ENCODE measurements at places on chromosomes 12 and 14.

GRCh38 chr14:32531942-32532515 lies 202.9 kb downstream of the AKAP6 start:
- peaks cover 2% of the 10 kb centered on the region for H3K4me1 ChIP-seq
- no peak overlapping the region for H3K4me3 ChIP-seq
- H3K27ac ChIP-seq: no peak overlapping the region
- H3K36me3 ChIP-seq: peaks cover 13% of the 10 kb centered on the region
- DNase-seq: no peak
- H3K27me3 ChIP-seq: no peaks in the 10 kb centered on the region

DNA sequence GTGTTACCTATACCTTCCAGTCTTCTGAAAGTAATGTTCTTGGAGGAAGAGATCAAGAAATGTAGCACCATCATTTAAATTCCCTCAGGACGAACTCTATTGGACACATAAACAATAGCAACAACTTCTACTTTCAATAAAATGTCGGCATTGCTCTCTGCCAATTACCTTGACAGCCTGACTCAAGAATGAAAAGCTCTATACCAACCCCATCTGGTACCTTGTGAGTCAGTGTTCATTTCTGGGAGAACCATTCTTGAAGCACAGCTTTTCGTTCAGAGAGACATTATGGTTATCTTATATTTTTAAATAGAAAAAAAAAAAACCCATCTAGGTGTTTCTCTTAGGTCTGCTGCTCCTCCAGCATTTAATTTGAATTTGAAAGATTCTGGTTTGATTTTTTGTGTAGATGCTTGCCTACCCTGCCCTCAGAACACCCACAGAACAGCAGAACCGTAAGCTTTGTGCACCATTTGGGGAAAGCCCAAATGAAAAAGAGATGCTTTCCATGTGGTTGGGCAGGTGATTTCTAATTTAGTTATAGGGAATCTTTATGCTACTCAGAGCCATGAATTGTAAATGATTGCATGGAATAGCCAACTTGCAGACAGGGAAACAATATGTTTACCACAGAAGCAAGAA lies 156.0 kb downstream of the SAMD4A start:
- H3K36me3 ChIP-seq: no peaks in the 10 kb centered on the region
- H3K4me1 ChIP-seq: peaks cover 20% of the 10 kb centered on the region
- no peak overlapping the region for H3K4me3 ChIP-seq
- no peaks in the 10 kb centered on the region for H3K27me3 ChIP-seq
- no peak overlapping the region for H3K27ac ChIP-seq

DNA sequence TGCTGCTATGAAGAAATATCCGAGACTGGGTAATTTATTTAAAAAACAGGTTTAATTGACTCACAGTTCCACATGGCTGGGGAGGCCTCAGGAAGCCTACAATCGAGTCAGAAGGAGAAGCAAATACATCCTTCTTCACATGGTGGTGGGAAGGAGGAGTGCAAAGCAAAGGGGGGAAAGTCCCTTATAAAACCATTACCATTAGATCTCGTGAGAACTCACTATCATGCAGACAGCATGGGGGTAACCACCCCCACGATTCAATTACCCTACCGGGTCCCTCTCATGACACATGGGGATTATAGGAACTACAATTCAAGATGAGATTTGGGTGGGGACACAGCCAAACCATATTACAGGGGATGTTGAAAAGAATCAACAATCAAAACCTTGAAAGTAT lies 74.9 kb downstream of the PPM1H start:
- no peak for DNase-seq
- no peak overlapping the region for H3K4me3 ChIP-seq
- H3K36me3 ChIP-seq: no peaks in the 10 kb centered on the region
- H3K4me1 ChIP-seq: peaks cover 15% of the 10 kb centered on the region

DNA sequence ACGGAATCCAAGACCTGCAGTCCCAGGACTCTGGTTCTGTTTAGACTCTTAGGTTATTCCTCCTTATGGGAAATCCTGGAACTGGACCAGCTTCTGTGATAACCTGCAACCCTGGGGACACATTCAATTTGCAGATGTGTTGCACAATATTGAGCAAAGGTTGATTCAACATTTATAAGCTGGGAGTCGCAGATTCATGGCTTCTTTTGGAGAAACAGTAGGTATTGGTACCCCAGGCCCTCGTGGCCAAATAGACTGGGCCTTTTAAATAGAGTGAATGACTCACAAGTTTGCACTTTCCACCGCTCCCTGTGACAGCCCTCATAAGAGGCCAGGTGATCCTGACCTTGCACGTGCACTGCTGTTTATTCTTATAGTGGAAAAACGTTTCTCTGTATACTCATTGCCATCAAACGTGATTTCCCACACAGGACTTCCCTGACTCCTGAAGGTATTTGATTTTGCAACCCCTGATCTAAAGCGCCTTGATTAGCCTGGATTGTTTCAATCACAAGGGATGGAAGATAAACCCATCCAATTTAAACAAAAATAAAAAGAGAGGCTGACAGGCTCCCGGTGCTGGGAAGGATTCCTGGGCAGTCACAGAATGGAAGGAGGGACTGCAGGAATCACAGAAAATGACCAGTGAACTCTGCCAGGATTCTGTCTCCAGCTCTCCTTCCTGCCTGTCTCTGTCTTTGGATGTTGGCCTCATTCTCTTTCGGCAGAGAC lies 98.0 kb downstream of the VCPKMT start:
- DNase-seq: no peak
- peak overlapping the region; percentile 79 for H3K27ac ChIP-seq
- H3K36me3 ChIP-seq: no peaks in the 10 kb centered on the region
- H3K4me1 ChIP-seq: peaks cover 39% of the 10 kb centered on the region

GRCh38 chr12:48156652-48157017 lies 680 bp downstream of the ASB8 start:
- peak overlapping the region; percentile 88 for H3K4me3 ChIP-seq
- peaks cover 4% of the 10 kb centered on the region for H3K36me3 ChIP-seq
- H3K27ac ChIP-seq: peak overlapping the region; percentile 78
- H3K27me3 ChIP-seq: no peaks in the 10 kb centered on the region

GRCh38 chr14:78605897-78606500 lies 435.8 kb downstream of the NRXN3 start:
- no peak overlapping the region for H3K4me3 ChIP-seq
- H3K4me1 ChIP-seq: no peaks in the 10 kb centered on the region
- H3K36me3 ChIP-seq: no peaks in the 10 kb centered on the region
- H3K27me3 ChIP-seq: no peaks in the 10 kb centered on the region

DNA sequence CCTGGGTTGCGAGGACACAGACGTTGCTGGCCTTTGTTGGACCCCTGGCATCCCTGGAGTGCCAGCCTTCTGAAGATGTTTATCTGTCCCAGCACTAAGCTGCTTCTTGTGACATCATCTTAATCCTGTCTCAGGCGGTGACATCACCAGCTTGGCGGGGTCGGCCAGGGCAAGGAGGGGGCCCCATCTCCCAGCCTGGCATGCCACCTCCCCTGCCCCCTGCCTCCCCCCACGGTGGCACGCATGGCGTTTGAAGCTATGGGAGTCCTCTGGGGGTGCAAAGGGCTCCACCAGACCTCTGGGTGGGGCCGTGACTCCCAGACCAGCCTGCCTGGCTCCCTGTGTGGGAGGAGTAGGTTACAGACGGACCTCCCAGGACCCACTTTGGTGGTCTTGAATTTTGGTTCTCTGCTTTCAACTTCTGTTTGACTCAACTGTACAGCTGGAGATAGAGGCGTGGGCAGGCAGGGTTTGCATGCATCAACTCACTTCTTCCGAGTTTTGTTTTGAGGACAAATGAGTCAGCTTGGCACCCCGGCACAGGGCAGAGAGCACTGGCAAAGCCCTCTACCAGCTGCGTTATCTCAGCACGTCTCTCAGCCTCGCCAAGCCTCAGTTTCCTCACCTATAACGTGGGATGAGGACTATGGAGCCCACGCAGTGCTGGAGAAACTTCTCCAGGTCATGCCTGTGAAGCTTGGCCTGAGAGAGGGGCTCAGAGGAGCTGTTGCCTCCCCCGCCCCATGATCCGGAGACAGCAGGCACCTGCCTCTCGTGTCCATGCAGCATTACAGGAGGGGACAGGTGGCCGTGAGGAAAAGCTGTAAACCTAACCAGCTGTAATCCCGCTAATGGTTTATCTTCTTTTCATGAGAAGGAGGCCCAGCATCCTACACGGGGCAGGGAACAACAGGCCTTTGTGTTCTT lies 38.8 kb upstream of the EML1 start:
- peaks cover 19% of the 10 kb centered on the region for H3K4me1 ChIP-seq
- peak overlapping the region; percentile 2 for H3K4me3 ChIP-seq
- no peaks in the 10 kb centered on the region for H3K27me3 ChIP-seq
- peak overlapping the region; percentile 22 for H3K27ac ChIP-seq
- no peaks in the 10 kb centered on the region for H3K36me3 ChIP-seq
- DNase-seq: peak; percentile 86

Data from ascending aorta (tissue), 2 donors.